ELR (cell line): ENCODE measurements at places on chromosomes 16 and 17.

- DNase-seq: no peak
Measured at GRCh38 chr17:63931981-63932561, at the start of gene CD79B. TSS of gene CD79B (minus strand) at chr17:63932331. CDS start at chr17:63932261, 70 bp downstream.

- DNase-seq: no peak
Measured at GRCh38 chr16:49055824-49056545, 225.7 kb downstream of the CBLN1 start.

DNA sequence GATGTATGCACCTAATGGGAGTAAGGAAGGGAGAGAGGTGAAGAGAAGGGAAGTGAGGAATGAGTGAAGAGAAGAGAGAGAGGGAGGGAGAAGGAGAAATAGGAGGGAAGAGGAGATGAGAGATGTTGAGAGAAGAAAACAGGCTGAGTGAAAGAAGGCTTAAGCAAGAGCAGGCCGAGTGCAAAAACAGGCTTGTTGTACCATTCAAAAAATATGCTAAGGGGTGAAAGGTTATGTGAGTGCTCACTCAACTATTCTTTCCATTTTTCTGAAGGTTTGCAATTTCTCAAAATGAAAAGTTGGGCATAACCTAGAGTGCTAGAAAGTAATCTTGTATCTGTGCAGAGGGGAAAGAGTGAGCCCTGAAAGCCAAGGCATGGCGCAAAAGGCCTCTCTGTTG is 22.9 kb downstream of the RPGRIP1L start:
- no peak for DNase-seq

DNA sequence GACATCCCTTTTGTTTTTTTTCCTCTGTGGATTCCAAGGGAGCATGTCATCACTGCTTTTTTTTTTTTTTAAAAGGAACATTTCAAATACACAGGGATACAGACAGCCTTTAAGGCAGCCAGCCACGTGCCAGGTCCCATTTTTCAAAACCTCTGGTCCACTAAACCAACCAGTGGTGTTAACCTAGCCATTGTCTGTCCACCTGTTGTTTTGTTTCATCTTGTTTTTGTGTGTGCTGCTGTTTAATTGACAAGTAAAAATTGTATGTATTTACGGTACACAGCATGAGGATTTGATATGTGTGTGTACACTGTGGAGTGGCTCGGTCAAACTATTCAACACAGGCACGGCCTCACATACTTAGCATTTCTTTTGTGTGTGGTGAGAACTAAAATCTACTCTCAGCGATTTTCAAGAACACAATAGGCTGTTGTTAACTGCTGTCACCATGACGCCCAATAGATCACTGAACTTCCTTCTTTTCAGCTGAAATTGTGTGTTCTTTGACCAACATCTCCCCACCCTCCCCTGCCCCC is 19.2 kb downstream of the TMEM114 start:
- DNase-seq: peak; percentile 17

GRCh38 chr17:4573669-4574068 is 10.7 kb upstream of the SMTNL2 start:
- peak; percentile 31 for DNase-seq

DNA sequence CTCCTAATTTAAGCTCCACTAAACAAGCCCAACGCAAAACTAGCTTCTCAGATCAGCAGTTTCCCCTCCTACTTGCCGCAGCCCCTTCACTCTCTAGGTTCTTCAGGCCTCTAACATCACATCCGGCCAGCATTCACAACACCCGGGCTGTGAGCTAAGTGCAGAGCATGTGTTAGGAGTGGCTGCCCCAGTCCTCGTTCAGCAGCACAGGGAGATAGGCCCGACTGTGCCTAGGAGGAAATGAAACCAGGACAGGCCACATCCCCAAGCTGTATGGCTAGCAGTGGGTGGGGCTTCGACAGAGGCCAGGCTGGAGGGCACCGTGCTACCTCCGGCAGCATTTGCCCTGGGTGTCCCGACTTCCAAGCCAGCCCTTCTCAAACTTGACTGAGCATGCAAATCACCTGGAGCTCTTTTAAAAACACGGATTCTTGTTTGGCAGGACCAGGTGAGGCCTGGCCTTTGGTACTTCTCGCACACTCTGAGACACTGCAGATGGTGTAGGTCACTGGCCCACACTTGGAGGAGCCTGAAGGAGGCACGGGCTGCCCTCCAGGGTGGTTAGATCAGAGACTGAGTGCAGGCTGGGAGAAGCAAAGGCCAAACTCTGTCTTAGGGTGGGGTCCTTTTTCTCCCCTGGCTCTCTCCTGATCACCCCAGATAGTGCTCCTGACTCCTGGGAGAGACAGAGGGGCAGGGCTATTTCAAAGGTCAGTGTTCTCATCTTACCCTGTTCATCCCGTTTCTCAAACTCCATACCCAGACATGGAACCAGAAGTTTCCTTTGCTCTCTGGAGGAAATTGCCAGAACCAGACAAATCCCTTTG is 202.0 kb downstream of the C16orf78 start:
- no peak for DNase-seq

DNA sequence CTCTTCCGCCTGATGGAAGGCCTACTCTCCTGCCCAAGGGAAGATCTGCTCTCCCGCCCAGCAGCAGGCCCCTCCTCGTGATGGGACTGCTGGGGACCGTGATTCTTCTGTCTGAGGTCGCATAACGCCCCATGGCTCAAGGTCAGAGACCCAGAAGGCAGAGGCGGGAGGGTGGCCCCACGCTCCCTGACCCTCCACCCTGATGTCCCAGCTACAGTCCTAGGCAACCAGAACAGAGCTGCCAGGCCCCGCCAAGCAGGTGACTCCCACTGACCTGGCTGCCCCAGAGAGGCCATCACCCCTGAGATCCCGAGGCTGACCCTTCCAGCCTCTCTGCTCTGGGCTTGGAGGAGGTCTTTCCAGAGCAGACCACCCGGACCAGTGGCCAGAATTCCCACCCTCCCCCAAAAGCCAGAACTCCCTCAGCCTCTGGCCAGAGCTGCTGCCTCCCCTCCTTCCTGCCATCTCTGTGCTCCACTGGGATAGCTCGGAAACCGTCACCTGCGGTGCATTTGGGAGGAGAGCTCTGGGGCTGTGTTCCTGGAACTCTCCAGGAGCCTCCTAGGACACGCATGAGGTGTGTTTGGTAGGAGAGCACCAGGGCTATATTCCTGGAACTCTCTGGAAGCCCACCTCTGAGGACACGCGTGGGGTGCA is 7.3 kb downstream of the ENPP7 start:
- no peak for DNase-seq

DNA sequence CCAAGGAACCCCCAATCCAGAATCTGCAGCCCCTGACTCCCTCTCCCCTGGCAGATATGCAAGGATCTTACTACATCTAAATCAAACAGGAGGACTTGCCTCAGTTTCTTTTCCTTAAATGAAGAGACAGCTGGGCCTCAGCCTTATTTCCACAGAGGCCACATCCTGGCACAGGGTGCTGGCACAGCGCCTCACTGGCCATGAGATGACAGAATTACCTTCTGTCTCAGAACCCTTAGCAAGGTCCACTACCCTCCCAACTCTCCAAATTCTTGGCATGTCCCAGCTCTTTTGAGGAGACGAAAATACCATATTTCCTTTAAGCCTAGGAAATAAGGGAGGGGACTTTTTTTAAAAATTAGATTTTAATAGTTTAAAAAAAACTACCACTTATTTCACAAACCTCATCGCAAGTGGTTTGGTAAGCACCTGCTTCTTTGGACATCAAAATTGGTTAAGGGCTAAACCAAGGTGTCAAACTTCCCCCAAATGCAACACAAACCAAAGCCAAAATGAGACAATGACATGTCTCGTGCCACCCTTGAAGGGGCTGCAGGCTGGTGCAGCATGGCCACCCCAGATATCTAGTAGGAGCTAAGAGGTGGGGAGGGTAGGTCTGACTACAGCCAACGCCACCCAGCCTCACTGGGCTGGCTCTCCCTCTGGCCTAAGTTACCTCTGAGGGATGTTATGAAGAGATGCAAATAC is 25.3 kb downstream of the FAM117A start:
- no peak for DNase-seq

DNA sequence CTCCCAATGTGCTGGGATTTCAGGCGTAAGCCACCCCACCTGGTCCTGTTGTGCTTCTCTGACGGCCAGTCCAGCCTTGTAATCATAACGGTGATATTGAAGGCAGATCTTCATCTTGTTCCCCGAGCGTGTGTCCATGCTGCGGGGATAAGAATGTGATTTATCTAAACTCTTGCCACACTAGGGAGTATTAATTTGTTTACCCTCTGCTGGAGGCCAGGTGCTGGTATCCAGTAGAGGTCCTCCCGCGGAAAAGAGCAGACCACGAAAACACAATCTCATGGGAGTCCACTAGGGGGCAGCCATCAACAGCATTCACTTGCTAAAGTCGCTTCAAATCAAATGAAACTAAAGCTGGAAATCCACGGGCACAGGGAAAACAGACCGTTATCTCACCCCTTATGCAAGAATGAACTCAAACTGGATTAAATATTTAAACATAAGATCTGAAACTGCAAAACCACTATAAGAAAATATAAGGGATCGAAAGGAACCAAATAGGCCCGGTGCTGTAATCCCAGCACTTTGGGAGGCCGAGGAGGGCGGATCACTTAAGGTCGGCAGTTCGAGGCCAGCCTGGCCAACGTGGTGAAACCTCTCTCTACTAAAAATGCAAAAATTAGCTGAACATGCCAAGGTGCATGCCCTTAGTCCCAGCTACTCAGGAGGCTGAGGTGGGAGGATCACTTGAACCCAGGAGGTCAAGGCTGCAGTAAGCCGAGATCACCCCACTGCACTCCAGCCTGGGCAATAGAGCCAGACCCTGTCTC is 22.3 kb upstream of the RBBP6 start:
- peak; percentile 86 for DNase-seq

DNA sequence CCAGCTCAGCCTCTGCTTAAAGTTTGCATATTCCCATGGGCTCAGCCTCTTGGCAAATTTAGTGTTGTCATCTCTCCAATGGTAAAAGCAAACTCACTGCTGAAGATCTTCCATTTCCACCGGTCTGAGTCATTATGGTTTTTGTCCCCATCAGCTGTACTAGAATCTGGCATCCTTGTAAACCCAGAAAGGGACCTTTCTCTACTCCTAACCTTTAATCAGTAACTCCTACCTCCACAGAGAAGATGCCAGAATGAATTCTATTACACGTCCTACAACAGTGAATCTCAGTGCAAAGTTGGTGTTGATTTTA is 45.8 kb downstream of the ZNF652 start:
- peak; percentile 59 for DNase-seq

- peak; percentile 64 for DNase-seq
Measured at GRCh38 chr17:43734376-43734775, 24.2 kb downstream of the SOST start.
